ENCODE measurements at places on chromosomes 5 and 9. TPM values are rescaled to one million over a fixed set of nuclear protein-coding genes. Genes with fewer than 3 reads are reported as not detected.

DNA sequence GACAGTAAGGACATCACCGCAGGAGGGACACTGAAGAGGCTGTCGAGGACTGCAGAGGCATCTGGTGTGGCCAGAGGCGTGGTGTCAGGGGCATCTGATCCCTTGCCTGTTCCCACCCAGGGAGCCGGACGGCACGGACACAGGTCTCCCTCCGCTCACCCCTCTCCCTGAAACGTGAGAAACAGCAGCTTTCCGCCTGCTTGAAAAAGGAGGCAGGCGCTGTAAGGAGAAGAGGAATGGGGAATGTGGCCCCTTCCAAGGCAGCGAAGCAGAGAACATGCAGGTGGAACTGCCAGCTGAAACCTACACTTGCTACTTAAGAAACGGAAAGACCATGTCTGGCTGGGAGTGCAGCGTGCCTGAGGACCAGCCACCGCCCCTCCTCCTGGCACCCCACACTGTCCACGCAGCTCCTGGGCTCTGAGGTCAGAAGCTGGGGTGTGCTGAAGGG lies 176.2 kb downstream of the GAPVD1 start:
- DNase-seq: no peak

DNA sequence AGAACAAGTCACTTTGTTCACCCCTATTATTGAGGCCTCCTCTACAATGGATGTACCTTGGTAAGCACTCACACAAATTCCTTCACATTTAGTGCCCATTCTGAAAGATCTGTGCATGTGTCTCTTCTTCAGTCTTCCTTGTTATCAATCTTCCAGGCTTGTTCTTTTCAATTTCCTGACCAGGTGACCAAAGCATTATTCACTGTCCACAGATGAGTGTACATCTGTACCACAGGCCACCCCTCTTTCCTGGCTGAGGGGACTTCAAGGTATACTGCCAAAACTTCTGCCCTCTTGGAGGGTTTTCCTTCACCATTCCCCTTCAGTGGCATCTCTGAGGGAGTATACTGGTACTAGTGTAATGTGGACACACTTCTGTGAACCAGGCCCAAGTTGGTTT lies 25.5 kb upstream of the STOM start:
- DNase-seq: no peak

DNA sequence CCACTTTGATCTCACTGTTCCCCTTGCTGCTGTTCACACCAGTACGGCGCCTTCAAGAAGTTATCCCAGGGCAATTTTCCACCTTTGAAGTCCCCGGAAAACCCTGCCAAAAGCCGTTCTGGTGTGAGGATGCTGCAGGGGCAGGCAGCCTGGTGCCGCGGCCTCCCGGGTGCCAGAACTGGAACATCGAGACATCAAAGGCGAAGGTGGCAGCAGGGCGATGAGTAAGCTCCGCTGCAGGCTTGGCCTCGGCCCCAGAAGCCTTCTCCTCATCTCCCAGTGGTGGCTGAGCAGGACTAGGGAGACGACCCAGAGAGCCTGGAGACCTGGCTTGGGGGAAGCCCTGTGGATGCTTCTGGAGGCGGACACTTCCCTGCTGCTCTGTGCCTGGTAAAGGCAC lies 115.3 kb upstream of the MSX2 start:
- no peak for DNase-seq

DNA sequence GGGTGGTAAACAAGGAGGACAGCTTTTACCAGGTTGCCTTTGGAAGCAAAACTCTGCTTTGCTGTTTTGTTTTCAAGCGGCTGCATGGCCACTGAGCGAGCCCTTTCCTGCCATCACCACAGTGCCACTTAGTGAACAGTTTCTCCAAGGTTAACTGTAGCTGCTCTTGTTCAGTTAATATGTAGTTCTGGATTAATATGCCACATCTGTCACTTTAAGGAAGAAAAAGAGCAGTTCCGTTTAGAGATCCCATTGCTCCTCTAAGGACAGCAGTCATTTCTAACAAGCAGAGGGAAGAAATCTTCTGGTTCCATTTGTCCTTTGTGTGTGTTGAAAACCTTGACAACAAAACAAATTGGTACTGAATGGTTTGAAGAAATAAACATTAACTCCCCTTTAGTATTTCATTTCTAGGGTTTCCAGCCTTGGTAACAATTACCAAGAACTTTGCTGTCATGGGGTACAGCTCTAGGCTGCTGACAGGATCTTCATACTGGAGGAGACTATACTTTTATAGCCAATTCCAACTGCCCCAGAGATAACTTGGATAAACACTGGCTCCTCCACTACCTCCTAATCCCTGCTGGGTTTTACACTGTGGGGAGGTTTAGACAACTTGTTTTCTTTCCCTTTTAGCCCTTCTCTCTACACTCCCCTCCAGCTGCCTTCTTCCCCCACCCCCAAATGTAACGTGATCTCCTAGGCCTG lies 10.3 kb upstream of the ABL1 start:
- peak; percentile 83 for DNase-seq

DNA sequence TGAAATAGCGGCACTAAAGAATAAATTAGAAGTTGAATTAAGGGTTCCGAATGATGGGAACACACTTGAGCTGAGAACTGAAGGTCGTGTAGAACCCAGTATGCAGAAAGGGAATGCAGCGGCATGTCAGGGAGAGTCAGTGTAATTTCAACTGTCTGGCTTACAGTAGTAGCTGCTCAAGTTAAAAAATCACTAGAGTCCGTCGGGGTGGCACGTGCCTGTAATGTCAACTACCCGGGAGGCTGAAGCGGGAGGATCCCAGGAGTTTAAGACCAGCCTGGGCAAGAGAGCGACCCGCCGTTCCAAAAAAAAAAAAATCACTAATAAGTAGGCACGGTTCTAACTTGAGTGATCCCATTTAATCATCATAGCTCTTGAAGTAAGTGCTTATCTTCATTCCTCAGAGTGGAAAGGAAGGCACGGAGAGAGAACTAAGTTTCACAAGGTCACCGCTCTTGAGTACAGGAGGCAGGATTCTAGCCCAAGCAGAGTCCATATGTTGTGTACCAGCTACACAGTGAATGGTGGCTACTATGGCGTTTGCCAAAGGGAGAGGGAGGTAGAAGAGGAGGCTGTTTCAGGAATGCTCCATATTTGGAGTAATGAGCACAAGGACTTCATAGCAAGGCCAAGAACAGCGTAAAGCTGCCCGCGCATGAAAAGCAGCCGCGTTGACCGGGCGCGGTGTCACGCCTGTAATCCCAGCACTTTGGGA lies 831 bp downstream of the RMRP start:
- no peak for DNase-seq

The FCN2 gene
- not detected for total RNA-seq

DNA sequence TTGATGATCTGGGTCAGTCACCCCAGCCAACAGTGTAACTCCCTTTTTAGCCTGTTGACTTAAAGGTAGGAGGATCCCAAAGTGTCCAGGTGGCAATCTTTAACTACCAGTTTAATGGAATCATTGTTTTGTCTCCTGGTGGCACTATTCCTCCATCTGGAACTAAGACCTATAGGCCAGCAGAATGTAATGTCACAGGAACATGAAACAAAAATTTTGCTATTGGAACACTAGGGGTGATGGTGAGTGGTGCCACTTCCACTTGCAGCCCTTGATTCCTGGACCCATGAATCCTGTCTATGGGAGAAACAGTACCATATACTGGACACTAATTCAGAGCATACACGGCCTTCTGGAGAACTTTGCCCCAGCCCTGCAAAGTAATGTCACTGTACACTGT lies 219.5 kb upstream of the RASA1 start:
- DNase-seq: peak; percentile 18

The FTMT gene
- total RNA-seq: not detected

DNA sequence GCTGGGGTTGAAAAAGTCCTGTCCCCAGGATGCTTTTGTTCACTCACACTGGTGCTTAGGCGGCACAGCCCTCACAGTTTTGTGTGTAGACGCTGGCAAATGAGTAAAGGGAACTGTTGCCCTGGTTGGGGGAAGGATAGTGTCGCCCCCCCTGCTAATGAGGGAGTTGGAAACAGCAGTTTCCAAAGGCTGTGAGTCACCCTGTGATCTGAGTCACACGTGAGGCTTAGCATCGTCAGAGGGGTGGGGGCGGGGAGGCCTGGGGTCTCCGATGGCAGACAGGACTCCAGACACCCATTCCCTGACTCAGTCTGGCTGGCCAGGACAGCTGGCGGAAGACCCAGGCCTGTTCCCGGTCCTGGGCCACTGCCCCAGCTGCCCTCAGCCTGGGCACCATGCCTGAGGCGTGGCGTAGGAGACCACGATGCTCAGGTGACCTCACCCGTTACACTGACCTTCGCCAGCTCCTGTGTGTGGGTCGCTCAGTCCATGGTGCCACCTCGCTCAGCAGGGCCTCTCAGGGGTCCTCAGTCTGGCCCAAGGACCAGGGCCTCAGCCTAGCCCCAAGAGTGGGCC lies 2.9 kb downstream of the DNAJB5 start:
- peak; percentile 96 for DNase-seq

The KCTD16 gene
- total RNA-seq: 0.11 TPM

The QRFP gene
- not detected for total RNA-seq

- DNase-seq: no peak
Observed at GRCh38 chr5:180213256-180213600, 4.2 kb upstream of the RASGEF1C start.
